ENCODE measurements at places on chromosomes 12 and 14.
A peak's percentile ranks its signal among the peaks of the same experiment; 100 is the strongest.

DNA sequence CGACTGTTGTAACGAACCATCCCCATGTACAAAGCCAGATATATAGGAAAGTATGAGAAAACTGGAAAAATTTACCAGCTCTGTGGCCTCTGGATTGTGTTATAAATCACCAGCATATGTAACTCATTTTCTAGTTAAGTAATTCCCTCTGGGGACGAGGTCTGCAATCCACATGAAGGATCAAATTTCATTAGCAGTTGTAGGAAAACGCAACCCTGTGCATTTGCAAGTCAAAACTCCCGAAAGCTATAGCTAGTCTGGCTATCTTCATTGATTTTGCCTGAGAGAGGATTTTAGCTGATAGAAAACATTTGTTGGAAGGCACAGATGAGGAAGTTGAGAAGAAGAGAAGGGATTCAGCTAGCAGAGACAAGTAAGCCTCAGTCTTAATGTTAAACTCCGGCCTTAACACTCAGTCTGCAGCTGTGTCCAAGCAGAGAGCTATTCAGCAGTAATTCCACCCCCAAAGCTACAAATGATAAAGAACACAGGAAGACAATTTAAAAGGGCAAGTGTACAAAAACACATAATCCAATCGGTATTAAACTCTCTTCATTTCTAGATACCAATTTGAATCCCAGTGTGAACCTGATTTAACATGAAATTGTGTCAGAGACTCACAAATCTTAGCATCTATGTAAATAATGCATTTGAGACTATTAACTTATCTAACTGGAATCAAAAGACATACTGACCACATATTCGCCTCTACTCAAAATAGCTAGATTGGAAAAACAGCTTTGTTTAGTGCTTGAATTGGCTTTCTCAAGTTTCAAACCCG is 54.2 kb upstream of the CERS5 start:
- peak; percentile 43 for DNase-seq

DNA sequence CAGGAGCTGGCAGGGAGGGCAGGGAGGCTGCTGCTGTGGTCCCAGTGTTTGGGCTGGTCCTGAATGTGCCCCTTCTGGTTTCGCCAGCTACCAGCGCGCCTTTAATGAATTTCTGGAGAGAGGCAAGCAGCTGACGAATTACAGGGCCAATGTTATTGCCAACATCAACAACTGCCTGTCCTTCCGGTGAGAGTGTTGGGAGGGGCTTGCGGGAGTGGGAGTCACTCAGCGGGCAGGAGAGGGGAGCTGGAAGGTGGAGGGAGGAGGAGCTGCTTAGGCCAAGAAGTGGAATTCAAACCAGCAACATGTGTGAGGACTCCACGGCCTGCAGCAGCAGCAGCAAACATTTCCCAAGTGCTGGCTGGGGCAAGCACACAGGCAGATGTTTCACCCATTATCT is 7.7 kb downstream of the TNFAIP2 start:
- peak; percentile 56 for DNase-seq

DNA sequence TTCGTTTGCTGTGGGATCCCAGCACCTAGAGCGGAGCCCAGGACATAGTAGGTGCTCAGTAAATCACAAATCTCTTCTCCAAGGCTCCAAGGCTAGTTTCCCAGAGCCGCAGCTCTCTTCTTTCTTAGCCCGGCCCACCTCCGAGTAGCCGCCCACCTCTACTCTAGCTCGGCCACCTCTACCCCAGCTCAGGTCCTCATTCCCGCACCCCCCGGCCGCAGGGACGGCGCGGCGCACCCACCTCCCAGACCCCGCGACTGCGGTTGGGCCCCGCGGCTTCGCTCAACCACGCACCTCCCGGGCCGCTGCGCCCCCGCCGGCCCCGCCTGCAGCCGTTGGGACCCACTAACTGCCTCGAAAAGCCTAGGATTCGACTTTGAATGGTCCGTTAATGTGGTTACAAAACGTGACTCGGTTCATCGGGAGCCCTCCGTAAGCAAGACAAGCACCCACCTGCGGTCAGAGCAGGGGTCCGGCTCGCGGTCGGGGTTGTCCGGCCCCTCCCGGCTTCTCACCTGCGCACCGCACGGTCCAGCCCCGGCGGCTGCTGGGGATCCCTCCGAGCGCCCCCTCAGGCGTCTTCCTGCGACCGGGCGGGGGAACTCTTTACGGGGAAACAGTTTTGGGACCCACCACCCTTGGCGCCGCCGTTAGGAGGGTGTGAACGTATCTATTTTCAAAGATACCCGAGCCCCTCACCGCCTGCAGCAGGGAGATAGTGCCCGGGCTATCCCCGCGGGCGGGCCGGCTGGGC is at the start of gene SLC2A14:
SLC2A14 (minus strand) TSS at position 350 of the 754 bp plus-strand sequence. CDS start 3,035 bp downstream, outside the sequence.
- no peak for DNase-seq

- DNase-seq: no peak
Measured at GRCh38 chr14:89340200-89341181, 76.5 kb downstream of the FOXN3 start.

- DNase-seq: no peak
Measured at GRCh38 chr12:14410177-14410576, 44.7 kb downstream of the ATF7IP start.

DNA sequence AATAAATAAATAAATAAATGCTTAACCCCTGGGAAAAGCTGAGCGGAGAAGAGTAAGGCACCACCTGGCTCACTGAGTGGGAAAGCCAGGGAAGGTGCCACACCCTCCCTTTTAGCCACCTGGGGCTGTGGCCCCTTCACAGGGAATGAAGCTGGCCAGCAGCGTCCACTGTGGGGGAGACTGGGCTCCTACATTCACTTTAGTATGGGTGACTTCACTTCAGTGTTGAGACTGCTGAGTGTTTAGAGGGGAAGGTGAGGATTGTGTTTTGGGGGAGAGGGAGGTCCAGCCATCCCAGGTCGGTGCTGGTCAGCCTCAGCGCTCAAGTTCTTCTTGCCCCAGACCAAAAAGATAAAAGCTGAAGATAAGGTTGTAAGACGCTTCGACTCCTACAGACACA is 1.6 kb downstream of the NAB2 start:
- DNase-seq: no peak

DNA sequence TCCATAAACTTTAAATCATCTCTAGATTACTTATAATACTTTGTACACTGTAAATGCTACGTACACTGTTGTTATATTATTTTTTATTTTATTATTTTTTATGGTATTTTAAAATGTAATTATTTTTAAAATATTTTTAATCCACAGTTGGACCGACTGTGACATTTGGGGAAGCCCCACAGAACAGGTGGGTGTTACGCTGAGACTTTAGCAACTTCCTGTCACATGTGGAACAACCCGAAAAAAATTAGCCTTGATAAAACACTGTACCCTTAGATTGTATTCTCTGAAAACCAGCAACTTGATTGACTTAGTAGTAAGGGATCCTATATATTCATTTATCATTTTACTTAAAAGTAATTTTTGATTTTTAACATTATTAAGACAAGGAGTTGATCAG is 1755.7 kb upstream of the SEL1L start:
- no peak for DNase-seq

- no peak for DNase-seq
Measured at GRCh38 chr12:8093291-8093690, 11.2 kb downstream of the NECAP1 start.

DNA sequence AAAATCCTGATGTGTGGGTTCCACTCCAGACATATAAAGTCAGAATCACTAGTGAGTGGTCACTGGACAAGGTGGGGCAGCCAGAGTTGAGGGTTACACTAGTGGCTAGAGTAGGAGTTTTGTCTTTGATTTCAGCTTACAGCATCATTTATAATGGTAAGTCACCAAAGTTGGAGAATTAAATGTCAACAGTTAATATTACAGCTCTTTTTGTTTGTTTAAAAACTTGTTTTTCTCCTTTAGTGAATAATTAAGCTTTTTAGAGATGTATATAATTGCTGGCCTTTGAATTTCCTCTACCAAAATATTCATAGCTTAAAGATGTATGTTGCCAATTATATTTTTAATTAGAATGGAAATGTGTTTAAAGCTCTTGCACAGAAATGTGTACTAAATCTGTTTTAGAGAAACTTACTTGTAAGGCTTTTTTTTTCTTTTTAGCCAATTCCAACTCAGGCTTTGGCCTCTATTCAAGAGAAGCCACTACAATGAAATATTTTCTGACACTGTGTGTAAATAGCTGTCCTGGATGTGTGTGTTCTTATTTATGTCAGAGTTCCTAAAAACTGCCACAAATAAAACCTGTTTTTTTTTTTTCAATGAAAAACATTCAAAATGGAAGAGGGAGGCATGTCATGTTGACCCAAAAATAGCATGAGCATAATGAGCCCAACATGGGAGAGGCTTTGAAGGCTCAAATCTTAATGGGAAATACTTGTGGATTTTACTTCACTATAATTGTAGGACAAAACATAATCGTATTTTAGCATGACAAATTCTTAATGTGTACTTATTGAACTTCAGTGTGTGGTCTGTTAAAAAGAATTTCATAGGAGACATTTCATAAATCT is 92.2 kb downstream of the TBC1D30 start:
- no peak for DNase-seq

- DNase-seq: peak; percentile 98
Measured at GRCh38 chr14:91996948-91997371, 42.9 kb downstream of the TRIP11 start.

- no peak for DNase-seq
Measured at GRCh38 chr12:70180130-70180529, 63.1 kb upstream of the CNOT2 start.

DNA sequence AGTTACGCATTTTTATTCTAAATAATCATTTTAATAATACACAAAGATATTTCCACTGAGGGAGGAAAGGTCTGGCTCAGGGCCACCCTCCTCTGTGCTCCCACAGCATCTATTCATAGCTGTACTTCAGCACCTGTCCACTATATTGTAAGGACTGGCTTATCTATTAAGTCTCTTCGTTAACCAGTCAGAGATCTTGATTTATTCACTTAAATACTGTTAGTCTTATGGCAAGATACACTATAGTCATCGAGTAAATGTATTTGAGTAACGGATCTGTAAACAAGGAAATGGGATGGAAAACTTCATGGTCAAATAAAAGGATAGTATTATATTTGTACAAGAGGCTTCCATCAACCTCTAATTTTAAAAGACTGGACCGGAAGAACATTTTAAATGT is 54.6 kb downstream of the SPTLC2 start:
- DNase-seq: no peak

GRCh38 chr12:53054112-53054878 is 4.4 kb downstream of the TNS2 start:
- DNase-seq: peak; percentile 95

DNA sequence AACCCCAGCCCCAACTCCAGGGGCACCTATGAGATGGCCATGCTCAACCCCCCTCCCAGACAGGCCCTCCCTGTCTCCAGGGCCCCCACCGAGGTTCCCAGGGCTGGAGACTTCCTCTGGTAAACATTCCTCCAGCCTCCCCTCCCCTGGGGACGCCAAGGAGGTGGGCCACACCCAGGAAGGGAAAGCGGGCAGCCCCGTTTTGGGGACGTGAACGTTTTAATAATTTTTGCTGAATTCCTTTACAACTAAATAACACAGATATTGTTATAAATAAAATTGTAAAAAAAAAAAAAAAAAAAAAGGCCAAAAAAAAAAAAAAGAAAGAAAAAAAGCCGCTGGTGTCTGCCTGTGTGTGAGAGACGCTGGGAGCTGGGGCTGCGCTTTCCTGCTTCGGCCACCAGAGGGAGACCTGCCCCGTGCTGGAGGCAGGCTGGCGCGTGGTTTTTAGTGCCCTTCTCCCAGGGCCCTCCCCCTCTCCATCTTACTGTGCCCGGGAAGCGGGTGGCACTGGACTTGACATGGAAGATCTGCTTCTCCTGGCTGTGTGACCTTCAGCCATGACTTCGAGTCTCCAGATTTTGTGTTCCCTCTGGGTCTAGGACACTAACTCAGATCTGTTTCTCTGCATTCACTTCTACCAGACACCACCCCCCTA is 3.4 kb upstream of the NXPH4 start:
- DNase-seq: peak; percentile 82

DNA sequence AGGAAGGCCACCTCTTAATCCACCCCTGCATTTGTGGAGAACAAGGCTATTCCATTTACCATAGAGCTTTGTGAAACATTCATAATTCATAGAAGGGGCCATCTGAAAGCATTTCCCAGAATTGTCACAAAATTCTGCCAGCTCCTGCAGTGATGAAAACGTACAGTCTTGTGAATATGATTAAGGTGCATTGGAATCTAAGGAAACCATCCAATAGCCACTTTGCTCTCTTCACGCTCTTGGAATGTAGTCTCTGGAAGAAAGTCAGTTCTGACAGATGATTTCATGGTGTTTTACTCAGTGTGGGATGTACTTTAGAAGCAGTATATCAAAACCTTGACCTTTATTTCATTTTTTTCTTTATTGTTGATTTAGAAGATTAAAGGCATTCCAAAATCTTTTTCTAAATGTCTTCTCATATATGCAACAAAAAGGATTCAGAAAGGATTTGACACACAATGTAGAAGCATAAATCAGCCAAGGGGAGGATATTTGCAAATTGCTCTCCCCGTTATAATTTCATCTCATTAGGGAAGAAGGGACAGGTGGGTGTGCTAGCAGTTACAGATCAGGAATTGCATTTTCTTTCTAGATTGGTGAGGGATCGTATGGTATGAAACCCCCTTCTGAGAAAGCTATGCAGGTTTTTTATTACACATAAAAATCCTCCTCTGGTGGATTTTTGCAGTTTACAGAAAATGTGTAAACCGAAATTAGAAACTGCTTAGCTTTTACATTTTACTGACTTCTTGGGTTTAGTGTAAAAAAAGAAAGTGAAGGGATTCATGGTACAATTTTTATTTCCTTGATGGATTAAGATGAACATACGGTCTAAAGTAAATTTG is 390.2 kb downstream of the LRIG3 start:
- DNase-seq: peak; percentile 79

DNA sequence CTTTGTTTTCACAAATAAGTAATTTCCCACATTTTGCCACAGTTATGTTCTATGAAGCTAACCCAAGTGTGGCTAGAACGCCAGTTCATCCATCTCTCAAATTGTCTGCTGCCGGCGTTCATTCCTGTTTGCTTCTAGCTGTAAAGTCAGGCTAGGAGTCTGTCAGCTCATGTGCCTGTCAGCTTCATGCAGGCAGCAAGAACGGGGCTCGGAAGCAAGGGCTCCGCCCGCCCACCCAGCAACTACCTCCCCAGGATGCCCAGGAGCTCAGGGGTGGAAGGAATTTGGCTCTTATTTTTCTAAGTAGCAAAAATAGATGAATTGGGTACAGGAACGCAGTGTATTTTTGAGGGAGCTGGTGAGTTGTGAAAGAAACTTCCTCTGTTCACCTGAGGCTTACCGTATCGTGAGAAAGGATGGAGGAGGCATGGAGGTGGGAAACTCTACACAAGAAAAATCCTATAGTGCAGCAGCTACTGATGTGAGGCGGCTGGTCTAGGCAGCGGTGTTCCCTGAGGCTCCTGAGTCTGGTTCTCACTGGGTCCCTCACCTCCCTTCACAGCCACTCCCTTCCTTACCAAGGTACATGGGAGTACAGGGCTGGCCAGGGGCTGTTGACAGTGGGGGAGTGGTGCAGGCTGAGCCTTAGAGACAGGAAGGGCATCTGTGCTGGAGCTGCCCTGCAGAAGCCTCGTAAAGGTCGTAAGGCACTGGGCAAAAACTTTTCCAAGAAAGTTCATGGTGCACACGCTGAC is 54.5 kb upstream of the AMN start:
- DNase-seq: no peak

- no peak for DNase-seq
Measured at GRCh38 chr14:75297411-75298040, 18.9 kb downstream of the FOS start.

- DNase-seq: no peak
Measured at GRCh38 chr14:37090026-37090425, 82.4 kb downstream of the SLC25A21 start.

GRCh38 chr14:75518625-75519024 is 3.6 kb upstream of the BATF start:
- DNase-seq: no peak

Data from kidney tubule cell (primary cell).